ENCODE measurements at places on chromosomes 2 and 18.
A peak's percentile ranks its signal among the peaks of the same experiment; 100 is the strongest.

DNA sequence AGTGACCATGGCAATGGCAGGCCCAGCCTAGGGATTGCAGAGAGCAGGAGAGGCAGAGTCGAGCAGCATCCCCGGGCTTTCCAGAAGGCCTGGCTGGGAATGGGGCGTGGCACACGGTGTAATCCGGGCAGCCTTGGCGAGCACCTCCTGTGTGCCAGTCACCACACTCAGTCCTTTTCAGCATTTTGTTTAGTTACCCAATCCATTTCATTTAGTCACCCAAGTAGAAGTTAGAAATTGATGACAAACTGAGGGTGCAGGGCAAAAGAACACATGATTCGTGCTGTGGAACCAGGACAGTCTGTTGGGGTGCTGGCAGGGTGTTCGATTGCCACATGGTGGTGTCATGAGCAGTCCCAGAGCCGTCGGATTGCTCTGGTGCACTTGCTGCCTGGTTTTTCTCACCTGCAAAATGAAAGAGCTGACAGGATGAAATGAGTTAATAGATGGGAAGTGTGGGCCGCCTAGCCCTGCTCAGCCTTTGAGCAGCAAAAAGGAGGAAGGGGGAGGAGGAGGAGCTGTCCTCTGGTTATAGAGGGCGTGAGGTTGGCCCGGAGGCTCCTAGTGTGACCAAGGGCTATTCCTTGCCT lies 299.4 kb downstream of the AGAP1 start:
- DNase-seq, result peak; percentile 64

DNA sequence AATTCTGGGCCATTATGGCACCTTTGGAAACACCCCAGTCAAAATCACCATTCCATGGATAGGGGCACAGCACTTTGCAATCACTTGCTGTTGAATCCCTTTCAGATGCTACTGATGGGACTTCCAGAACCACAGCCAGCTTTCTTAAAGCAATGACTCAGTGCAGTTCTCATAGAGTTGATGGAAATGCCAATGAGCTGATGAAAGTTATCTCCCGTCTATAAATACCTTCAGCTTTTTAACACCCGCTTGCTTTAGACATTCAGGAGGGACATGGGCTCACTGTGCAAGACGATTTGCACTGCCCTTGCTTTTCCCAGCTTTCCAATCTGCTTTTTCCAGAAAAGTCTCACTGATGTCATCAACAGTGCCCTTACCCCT lies 66.7 kb upstream of the RPL31 start:
- DNase-seq, result no peak

GRCh38 chr2:153873052-153874048 lies 1.6 kb downstream of the GALNT13 start:
- peak; percentile 75 for DNase-seq

DNA sequence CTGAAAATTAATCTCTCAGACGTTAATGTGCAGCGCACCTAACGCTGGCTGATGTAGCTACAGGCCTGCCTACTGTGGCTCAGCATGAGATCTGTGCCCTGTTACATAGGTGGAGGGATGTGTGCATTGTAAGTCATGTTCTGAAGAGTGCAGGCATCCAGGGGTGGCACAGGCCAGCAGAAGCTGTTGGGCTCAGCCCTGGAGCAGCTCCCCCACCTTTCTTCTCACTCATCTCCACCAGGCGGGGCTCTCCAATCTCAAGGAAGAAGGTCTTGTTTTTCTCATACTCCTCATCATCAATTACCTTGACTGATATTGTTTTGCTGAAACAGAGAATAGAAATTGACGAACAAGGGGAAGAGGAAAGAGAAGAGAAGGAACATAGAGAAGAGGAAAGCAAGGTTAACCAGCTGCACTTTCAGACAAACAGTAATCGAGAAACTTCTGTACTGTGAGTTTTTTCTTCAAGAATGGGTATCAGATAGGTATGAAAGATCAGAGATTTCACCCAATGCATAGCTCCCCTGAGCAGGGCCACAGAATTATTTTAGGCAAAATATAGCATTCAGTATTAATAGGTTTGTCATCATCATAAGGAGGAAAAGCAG lies 273.6 kb downstream of the SLC8A1 start:
- DNase-seq, result no peak

GRCh38 chr2:108267101-108267500 lies 21.6 kb upstream of the SULT1C2 start:
- DNase-seq, result no peak

DNA sequence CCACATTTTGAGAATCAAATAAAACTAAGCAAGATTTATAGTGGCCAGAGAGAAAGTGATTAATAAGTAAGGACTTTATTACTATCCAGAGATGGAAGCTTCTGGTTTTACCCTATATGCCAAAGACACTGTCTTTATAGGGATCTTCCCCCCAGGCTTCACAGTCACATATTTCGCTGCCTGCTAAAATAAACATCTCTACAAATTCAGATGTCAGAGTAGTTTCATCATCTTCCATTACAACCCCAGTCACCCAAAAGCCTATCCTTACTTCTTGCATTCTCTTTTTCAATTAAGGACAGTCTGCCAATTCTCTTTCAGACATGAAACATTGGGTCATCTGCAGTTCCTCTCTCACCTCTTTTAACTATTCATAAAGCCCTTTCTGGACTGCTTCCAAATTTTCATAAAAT lies 28.3 kb downstream of the CREB1 start:
- DNase-seq, result no peak
